ENCODE measurements at places on chromosomes 6 and 20.

GRCh38 chr20:33767777-33768138 is 36.0 kb downstream of the ZNF341 start:
- DNase-seq = no peak

GRCh38 chr6:32436995-32437836 is 2.5 kb upstream of the HLA-DRA start:
- peak; percentile 30 for DNase-seq

GRCh38 chr6:117477988-117478852 is 4.3 kb upstream of the DCBLD1 start:
- peak; percentile 14 for DNase-seq

DNA sequence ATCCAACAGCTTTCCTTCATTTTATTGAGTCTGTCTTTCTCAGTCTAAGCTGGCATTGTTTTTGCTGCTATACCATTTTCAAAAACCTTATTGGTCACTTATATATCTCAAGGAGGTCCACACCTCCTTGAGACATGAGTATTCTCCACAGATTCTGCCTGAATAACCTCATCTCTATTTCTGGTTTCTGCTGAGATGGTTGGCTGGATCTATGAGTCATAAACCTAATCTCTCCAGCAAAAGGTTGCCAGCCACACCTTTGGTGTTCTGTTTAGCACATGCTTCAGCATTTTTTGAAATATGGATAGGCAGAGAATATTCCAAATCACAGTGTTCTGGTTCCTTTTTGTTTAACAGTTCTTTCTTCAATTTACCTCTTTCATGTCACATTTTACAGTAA is 40.8 kb upstream of the TMEM244 start:
- DNase-seq = no peak

DNA sequence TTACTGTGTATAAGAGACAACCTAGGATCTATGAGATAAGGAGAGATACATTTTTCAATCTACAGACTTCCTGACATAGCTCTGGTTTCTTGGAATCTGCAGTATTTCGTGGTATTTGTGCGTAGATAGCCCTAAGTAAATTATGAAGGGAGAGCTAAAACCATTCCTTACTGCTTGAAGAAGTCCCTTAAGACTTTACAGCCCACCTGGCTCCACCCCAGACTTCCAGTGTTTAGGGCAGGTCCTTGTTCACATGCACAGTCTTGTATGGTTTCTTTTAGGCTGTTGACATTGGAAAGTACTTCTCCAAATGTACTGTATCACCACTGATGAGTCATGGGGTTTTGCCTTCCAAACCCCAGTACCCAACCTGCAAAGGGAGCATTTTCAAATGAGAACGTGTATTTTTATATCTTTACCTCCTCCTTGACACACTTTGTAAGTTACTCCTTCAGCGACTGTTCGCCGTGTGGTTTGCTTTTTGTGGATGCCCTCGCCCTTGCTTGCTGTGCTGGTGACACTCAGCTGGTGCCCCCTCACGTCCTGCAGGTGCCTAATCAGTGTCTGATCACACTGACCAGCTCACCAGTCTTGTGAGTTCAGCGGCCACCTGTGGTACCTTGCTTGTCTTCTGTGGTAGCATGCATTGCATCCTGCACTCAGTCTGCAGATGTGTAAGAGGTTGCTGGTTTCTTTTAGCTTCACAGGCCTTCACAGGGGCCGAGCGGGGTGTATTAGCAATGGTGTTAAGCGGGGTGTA is 73.3 kb downstream of the IGF2R start:
- no peak for DNase-seq

DNA sequence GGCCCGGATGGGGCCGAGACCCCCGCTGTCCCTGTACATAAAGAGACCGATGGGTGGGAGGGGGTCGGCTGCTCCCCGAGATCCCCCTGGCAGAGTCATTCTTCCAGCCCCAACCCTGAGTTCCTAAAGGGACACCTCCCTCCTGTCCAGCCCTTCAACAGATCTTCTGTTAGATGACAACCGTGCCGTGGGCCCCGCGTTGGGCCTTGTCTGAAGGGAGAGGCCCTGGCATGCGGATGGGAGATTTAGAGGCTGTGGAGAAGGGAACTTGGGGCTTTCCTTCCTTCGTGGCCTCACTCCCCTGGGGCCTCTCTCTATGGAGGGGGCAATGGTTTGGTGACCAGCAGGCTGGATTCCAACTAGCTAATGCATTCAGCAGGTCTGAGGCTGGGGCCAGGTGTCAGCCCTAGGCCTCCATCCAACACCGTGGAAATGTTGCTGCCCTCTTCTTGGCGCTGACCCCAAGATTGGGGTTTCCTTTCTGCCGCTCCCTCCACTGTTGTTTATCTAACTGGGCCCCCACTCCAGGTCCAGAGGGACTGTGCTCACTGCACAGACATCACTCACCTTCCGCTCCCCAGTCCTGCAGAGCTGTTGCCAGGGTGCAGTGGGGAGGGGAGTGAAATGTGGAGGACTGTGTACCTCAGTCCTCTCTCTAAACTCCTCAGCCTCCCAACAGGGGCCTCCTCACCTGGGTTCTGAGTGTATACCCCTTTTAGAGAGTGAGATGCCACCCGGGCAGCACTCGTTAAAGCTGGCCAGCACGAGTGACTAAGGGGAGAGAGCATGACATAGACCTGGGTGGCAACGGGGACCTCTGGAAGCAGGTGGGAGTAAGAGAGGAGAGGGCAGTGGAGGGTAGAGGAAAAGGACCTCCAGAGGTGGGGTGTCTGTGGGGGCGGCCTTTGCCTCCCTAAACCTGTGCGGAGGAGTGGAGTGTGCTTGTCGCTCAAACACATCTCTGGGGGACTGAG is 6.7 kb downstream of the TMEM151B start:
- no peak for DNase-seq

- no peak for DNase-seq
Observed at GRCh38 chr20:48862279-48862678, 34.5 kb upstream of the PREX1 start.

DNA sequence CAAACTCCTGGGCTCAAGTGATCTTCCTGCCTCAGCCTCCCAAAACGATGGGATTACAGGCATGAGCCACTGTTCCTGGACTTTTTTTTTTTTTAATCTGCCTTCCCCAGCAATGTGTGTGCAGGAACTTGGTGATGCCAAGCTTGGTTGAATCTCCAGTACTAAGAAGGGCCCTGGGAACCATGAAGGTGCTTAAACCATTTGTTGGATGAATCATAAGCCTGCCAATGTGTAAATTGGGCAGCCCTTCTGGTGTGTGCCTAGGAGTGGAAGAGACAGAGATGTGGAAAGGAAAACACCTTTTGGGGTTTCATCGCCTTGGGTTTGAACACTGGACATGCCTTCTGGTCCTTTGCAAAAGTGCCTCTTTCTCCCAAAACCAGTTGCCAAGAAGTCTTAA is 7.1 kb upstream of the SPO11 start:
- no peak for DNase-seq

- no peak for DNase-seq
Observed at GRCh38 chr20:56750430-56750829, 121.3 kb downstream of the TFAP2C start.

- no peak for DNase-seq
Observed at GRCh38 chr20:6053776-6054688, at the start of gene LRRN4. Gene LRRN4 (minus strand): TSS chr20:6054060. CDS start chr20:6052799, 1,261 bp downstream.

DNA sequence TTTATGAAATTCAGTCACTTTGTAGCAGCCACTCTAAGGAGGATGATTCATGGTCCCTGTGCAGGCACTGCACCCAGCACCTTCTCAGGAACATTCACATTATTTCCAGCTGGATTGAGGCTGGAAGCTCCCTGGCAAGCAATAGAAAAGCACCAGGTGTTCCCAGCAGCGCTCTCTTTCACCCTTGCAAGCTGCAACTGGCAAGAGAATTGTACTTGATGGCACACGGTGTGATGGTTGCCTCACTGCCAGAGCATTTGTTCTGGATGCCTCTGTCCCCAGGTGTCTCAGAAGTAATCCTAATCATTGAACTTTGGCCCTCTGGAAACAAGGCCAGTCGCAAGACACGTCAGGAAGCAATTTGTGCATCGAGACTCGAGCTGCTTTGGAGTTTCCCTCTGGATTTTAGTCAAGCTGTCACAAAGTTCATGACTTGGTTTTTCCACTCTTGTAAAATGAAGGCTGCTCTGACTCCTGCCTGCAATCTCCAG is 24.9 kb upstream of the PHACTR2 start:
- DNase-seq = no peak

GRCh38 chr6:4775494-4776130 is 592 bp upstream of the CDYL start:
- peak; percentile 74 for DNase-seq

Data from GM19239 (cell line).